C1 segment of cervical spinal cord (tissue), 14 donors: ENCODE measurements at places on chromosomes 3 and 15.

GRCh38 chr15:77597804-77598453, 34.8 kb downstream of the LINGO1 start:
- DNase-seq, result no peak

GRCh38 chr15:38093931-38094330, 158.7 kb upstream of the SPRED1 start:
- no peak for DNase-seq

DNA sequence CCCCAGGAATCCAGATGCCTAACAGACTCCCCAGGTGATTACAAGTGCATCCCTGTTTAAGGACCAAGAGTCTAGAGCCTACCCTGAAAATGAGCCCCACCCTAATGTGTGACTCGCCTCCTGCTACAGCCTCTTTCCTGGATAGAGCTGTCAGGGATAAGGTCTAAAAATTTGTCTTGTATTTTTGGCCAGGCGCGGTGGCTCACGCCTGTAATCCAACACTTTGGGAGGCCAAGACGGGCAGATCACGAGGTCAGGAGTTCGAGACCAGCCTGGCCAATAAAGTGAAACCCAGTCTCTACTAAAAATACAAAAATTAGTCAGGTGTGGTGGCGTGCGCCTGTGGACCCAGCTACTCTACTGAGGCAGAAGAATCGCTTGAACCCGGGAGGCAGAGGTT, 11.2 kb downstream of the TMC3 start:
- no peak for DNase-seq

- DNase-seq, result no peak
These were observed 587 bp downstream of the WDR49 start for GRCh38 chr3:167653155-167653554.

DNA sequence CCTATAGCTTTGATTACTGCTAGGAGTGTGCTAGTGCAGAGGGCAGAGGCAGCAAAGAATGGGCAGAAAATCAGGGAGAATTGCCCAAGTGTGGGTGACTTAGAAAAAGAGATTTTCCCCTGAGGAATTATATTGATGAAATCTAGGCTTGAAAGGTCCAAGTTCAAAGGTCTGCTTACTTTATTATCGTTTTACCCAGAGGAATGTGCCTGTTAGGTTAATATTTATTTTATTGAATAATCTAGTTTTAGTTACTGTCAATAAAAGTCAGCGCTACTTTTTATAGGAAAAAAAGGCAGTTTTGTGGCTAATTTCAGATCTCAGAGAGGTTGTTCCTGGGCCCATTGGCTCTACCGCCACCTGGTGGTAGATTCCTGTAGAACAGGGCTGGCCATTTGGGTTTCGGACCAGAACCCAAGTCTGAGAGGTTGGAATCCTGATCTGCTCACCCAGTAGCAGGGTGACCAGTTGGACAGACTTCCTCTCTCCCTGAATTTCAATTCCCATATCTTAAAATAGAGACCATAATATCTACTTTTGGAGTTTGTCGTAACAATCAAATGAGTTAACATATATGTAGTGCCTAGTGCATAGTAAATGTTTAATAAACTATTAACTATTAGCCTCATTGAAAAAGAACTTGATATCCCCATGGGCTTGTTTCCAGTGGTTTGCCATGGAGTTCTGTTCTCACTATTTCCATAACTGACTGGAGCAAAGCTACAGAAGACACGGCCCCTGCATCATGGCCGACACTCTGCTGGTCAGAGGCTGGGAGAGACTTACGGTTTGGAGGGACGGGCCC, 62.7 kb upstream of the ZNF148 start:
- DNase-seq, result peak; percentile 6

GRCh38 chr15:90009301-90010022, 8.3 kb downstream of the ZNF710 start:
- DNase-seq, result no peak

DNA sequence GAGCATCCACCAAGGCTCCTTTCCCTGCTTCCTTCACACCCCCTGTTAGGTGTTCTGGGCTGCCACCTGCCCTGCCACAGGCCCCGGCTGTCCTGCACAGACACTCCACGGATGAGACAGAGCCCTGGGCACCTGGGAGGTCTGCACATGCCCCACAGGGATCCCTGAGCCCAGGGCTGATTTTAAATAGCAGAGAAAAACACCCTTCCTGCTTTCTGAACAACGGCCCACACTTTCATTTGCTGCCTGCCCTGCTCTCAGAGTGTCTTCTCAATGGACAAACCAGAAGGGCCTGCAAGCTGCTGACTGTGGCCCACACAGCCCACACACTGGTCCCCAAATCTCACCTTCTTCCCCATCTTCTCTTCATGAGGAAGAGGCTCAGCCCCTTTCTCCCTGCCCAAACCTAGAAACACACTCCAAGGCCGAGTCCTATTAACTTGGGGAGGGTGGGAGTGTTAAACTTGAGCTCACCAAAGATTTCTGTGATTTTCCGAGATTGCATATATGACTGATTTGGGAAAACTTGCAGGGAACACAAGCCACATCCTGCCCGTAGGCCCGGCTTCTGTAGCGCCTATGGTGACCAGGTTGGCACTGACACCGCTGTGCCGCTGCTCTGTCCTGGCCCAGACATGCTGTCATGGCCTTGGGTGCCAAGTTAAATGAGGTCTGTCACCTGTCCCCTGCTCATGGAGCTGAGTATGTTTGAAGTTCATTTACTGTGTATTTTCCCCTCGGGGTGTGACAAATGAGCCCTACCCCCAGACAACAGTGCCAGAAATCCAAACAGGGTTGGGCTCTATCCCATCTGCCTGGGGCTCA, 47.2 kb upstream of the KLF13 start:
- DNase-seq, result no peak

DNA sequence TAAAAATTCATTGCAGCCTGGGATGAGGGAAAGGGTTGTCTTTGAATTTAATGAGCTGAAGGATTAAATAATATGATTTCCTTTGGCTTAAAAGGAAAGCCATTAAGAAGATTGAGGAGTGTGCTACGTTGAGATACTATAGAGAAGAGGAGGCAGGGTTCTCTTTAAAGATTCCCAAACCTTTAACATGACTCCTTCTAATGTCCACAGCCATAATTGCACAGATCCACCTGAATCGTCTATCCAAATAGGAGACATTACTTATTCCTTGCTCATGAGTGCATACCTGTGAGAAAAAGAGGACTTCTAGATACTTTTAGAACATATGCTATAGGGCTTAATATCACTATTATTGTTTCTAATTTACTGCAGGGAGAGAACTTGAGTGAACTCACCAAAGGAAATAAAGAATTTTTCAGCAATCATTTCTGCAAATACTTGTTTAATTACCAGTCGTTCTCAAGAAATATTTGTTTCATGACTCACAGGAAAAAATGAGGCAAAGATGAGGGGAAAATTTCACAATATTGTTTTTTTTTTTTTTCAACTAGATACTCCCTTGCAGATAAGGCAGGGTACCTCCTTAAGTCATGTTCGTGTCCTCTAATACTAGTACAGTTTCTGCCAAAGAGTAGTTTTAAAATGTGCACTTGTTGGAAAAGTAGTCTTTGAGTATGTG, 8.9 kb upstream of the SUCNR1 start:
- DNase-seq, result no peak

GRCh38 chr3:16180737-16181134, 6.3 kb downstream of the GALNT15 start:
- DNase-seq, result no peak

GRCh38 chr3:124201786-124202185, 209.9 kb upstream of the ROPN1 start:
- DNase-seq, result no peak

GRCh38 chr15:43232289-43232874, 11.6 kb upstream of the EPB42 start:
- DNase-seq, result no peak

GRCh38 chr3:172471903-172472302, 23.6 kb upstream of the GHSR start:
- no peak for DNase-seq

GRCh38 chr3:157231071-157231470, 71.1 kb upstream of the CCNL1 start:
- no peak for DNase-seq

GRCh38 chr3:62379321-62379798, 6.0 kb upstream of the FEZF2 start:
- DNase-seq, result no peak

DNA sequence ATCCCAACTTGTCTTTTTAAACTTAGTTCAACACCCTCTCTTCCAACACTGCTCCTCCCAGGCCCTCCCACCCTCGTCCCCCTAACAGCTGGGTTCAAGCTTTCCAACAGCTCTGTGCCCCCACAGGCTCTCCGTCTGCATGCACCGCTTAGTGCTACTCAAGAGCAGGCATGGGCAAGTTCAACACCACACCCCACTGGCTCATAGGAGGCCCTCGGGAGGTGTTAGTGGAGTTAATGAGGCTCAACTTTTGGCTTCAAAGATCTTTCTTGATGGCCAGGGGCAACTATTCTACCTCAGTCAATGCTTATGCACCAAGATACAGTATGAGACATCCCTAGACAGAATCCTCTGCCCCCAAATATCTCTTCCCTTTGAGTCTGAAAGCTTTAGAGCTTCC, 114.4 kb downstream of the ANP32A start:
- DNase-seq, result no peak

- DNase-seq, result no peak
These were observed 90.0 kb downstream of the FBLN2 start for GRCh38 chr3:13638927-13639326.

DNA sequence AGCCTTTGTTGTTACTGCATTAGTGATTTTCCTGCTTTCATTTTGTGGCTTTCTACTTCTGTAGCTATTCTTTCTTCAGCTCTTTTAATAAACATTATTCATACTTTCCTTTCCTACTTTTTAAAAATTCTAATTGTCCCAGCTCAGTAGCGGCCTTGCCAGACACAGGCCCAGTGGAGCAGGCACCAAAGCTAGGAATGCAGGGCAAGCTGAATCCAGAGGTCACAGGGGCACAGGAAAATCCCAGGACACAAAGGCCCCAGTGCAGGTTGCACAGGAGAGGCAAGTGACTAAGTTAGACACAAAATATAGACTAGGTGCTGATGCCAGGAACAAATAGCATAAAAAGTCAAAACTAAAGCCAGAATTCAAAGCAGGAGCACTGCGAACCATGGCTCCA, 49.0 kb upstream of the CCDC80 start:
- no peak for DNase-seq

- DNase-seq, result no peak
These were observed 1076.3 kb upstream of the EPHA6 start for GRCh38 chr3:95738045-95738444.

DNA sequence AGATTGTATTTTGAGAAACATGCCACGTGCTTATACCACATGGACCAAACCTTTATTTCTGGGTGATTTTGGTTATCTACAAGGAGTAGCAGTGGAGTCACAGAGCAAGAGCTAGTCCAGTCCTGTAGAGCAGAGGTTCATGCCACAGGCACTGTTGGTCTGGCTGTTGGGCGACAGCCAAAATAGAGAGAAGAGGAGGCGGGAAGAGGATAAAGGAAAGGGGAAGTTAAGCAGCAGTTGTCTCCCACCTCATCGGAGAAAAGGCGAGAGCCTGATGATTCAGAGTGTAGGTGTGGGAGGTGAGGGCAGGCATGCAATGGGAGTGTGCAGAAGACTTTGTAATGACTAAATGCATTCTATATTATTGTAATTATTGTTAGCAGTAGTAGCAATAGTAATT, 237.5 kb upstream of the ROPN1 start:
- no peak for DNase-seq

- no peak for DNase-seq
These were observed 7.1 kb downstream of the SLC25A26 start for GRCh38 chr3:66227915-66228314.

GRCh38 chr3:20125897-20126296, 60.1 kb downstream of the SGO1 start:
- DNase-seq, result no peak

DNA sequence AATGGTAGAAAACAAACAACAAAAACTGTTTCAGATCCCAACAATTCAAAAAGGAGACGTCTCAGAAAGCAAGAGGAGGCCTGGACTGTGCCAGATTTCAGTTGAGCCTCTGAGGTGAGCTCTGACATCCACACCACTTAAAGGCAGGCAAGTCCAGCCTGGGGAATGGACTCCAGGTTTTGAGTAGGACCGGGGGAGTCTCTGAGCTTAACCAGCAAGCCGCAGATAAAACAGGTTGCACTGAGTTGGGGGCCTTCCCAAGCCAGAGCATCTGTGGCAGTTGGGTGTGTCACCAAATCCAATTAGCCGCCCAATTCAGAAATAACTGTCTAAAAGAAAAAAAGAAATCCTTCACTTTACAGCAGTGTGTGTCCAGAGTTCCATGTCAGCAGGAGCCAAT, 54.7 kb downstream of the OXNAD1 start:
- no peak for DNase-seq

DNA sequence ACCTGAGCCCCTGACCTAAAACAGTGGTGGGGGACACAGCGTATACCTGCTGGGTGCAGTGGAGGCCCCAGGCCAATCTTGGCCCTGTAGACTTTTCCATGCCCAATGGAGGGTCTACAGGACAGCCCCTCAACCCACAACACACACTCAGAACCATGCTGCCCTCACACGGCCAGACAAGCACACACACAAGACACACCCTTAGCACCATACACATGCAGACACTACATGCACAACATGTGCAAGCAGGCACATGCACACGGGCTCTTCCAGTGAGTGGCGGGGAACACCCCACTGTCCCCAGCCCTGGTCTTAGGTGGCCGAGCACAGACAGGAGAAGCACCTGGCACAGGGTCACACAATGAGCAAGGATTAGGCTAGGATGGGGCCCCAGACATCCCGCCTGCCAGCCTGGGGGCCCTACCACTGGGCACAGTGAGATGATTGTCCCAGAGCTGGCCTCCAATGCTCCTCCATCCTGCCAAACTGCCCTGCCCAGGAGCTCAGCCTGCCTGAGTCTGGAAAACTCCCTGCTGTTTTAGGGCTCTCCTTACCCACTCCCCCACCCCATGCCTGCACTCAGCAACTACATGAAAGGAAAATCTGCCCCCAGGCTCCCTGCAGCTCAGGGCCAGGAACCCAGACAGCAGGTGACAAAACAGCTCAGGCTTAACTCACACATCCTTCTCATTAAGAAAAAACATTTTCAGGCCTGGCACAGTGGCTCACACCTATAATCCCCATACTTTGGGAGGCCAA, 15.8 kb downstream of the IQSEC1 start:
- DNase-seq, result peak; percentile 39

GRCh38 chr3:50674349-50675178, at the start of gene DOCK3:
Gene DOCK3 (plus strand): TSS chr3:50674927. CDS start chr3:50675264, 337 bp downstream.
- peak; percentile 66 for DNase-seq

GRCh38 chr15:37112171-37112570, 11.8 kb upstream of the MEIS2 start:
- DNase-seq, result no peak

DNA sequence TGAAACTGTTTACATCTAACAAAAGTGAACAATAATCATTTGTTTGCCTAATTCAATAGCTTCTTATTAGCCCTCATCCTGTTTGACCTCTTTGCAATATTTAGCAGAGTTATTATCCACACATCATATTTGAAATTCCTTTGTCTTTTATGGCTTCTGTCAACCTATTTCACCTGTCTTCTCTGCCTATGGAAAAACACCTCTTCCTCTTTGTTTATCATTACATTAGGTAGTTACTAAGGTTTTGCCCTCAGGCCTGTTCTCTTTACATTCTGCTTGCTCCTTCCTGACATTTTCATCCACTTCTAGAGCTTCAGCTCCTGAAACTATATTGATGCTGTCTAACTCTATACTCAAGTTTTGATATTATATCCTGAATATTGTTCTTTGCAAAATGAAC, 183.0 kb downstream of the SUCNR1 start:
- no peak for DNase-seq
